ENCODE measurements at places on chromosomes 3 and 15.
A peak's percentile ranks its signal among the peaks of the same experiment; 100 is the strongest.

DNA sequence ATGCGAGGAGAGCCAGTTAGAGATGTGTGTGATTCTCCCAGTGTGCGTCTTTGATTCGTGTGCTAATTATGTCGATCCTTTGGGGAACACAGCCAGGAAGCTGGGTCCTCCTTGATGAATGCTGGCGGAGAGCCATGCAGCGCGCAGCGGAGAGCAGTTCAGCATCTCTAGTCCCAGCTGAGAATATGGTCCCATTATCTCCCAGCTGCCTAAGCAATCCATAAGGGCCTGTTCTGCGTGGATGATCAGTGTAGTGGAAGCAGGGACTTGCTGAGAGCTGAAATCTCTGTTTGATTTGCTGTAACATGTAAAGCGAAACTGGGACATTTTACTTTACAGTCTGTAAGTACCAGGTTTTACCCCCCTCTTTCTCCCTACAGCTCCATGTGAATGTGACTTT lies 412.7 kb downstream of the CNTN4 start:
- no peak for DNase-seq

DNA sequence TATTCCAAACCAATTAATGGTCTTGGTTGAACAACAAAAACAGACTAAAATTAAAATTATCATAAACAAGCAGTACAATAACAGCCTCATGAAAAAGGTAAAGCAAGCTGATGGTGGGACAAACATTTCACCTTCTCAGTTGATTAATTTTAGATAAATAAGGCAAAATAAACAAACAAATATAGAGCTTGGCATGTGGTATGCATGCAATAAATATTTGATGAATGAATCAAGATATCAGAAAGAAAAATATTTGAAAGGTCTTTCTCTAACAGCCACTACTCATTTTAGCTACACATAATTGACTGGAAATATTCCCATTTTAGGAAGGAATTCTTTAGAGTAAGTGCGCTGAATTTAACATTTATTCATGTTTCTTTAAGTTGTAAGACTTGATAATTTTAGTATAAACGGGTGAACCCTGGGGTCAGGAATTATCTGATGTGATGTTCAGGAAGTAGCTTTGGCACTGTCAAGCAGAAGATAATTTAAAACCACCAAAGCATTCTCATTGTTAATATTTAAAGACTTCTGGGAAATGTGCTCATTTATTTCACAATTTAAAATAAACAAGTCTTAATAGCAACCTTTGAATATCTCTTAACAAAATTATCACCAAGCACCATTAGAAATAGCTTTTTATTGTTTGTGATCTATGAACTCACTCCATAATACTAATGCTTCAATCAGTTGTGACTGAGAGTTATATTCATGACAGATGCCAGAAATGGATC lies 372.3 kb upstream of the TGFBR2 start:
- no peak for DNase-seq

GRCh38 chr3:62703451-62704167 lies 171.6 kb downstream of the CADPS start:
- no peak for DNase-seq

DNA sequence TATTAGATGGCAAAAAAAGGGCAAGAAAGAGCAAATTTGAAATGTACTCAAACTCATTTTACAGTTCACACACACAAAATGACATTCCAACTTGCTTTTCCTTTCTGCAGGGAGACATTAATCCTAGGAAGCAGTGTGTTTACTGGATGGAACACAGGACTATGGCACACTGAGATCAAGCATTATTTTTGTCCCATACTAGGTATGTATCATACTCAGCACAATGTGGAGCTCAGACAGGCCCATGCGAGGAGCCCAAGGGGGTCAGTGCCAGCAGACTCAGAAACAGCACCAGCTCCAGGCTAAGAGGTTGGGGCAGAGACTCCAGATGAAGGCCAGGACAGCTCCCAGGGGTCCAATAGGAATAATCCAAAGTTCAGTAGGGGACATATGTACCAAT lies 30.8 kb upstream of the SLC35G2 start:
- DNase-seq = no peak

- peak; percentile 8 for DNase-seq
Observed at GRCh38 chr3:43181202-43181821, 75.4 kb upstream of the POMGNT2 start.

DNA sequence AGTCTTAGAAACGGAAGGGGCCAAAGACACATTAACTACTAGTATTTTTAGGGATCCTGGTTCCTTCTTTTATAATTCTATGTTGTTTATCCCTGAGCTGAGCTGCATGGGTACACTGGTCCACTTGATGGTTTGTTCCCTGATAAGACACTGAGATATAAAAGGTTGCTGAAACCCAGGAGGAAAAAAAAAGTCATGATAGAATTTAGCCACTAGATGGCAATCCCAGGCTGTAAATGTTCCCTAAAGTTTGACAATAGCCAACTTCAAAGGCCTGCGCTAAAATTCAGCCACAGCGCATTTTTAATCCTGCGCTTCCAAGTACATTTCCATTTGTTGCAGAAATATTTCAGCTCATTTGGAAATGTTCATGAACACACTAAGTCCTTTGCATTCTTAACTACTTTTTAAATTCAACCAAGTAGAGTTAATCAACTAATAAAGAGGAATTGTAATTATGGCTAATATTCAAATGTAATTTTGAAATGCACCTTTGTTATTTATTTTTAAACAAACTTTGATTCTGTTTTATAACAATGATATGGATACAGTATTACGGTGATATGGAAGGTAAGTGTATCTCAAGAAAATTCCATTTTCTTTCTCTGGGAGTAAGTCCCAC lies 249.3 kb upstream of the FEZF2 start:
- no peak for DNase-seq

- DNase-seq = no peak
Observed at GRCh38 chr15:58549013-58549784, 117.4 kb downstream of the LIPC start.

- no peak for DNase-seq
Observed at GRCh38 chr3:60645801-60646200, 605.5 kb downstream of the FHIT start.

DNA sequence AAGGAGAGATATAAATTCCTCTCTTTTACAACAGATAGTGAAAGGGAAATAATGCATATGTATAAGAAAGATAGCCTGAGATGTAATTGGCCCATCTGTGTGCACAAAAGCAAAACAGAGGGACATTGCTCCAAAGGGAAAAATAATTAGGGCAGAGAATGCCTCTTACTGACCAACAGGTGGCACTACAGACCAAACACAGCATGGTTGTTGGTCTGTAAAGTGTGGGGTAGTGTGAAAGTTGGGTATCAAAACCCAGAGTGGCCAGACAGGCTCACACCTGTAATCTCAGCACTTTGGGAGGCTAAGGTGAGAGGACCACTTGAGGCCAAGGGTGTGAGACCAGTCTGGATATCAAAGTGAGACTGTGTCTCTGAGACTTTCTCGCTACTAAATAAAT lies 4.5 kb upstream of the TLNRD1 start:
- DNase-seq = no peak

- DNase-seq = no peak
Observed at GRCh38 chr3:116037954-116038911, 407.1 kb downstream of the LSAMP start.

DNA sequence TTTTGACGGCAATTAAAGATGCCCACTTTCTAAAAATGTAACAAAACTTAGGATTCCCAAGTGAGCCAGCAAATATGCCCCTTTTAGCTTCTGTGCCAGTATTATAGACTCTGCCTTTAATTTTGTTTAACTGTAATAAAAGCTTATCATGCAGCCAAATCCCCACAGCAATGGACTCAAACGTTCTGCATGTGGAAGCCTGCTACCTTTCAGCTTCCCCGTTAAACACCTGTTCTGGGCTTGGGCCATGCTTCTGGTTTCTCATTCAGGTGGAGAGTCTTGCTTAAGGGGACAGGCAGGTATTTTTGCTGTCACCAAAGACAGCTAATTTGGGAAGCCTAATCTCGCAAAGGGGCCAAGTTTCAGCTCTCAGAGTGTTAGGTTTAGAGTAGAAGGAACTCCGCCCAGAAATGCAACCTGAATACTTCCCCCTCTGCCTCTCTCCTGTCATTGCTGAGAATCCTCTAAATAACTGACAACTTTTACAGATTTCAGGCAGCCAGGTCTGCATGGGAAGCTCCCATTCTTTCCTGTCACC lies 399.4 kb upstream of the ATP11B start:
- no peak for DNase-seq

DNA sequence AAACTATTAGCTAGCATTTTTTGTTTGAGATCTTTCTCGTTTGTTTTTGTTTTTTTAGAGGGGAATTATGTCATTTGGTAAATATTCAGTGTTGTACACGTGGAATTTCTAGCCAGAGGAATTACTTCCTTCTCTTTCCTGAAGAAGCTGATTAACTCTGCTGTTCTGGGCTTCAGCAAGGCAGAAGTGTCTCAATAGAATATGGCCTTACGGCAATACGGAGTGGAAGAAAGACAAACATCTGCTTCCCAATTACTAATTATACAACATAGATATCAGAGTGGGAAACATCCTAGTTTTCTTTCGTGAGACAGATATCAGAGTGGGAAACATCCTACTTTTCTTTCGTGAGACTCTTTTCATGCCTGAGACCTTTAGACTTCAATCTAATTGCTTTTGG lies 11.9 kb downstream of the P3H2 start:
- DNase-seq = no peak

DNA sequence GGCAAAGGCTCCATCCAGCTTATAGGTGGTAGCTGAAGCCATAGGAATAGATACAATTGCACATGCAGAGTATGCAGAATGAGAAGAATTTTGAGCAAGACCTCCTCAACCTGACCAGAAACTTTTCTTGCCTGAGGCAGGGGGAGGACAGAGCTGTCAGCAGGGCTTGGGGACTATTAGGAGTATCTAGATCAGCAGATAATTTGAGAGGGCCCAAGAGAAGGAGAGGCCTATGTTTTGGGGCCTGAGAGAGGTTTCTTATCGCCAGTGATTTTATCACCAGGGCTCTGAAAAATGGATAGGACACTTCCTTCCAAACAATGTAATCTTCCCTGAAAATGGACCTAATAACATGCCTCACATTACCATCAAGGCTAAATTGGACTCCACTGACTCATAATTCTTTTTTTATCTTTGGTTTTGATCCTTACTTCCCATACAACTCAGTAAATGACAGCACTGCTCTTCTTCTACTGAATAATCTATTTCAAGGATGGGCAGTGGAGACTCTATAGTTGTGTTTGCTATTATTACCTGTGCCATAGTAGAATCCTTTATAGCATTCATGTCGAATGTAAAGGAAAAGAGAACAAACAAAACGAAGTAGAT lies 15.8 kb upstream of the RAMAC start:
- DNase-seq = no peak

DNA sequence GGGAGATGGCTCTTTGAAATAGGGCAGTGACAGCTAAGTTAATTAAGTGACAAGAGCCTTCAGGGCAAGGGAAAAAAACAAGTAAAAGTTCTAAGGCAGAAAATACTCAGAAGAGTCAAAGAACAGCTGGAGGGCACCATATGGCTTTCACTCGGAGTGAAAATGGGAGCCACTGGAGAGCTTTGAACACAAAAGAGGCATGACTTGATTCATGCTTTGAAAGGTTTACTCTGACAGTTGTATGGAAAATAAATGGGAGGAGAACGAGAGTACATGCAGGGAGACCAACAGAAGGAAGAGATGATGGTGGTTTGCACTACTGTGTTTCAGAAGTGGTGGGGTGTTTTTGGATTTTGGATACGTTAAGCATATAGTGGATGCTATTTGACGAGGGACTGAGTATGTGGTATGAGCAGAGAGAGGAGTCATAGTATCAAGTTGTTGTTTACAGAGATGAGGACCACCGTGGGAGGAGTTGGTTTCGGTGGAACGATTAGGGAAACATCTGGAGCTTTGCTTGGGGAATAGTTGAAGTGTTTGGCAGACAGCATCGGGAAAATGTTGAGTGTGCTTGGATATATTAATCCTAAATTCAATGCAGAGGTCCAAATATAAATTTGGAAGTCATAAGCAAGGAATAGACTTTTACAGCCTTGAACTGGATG lies 411.5 kb downstream of the GABRG3 start:
- DNase-seq = no peak

DNA sequence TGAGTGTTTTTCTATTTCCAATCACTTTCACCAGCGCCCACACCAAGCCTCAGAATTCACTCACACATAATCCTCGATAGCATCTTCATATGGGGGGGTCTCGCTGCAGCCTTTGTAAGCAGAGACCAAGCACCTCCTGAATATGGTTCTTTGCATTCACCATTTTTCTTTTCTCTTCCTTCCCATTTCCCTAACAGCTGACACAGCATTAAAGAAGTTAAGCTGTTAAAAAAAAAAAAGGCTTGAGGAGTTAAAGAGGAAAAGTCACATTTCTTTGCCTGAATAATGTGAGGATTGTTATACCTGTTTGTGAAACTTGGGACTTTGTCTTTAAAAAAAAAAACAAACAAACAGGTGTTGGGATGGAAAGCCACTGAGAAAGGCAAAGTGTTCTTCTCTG lies 41.6 kb downstream of the RFTN1 start:
- DNase-seq = no peak

DNA sequence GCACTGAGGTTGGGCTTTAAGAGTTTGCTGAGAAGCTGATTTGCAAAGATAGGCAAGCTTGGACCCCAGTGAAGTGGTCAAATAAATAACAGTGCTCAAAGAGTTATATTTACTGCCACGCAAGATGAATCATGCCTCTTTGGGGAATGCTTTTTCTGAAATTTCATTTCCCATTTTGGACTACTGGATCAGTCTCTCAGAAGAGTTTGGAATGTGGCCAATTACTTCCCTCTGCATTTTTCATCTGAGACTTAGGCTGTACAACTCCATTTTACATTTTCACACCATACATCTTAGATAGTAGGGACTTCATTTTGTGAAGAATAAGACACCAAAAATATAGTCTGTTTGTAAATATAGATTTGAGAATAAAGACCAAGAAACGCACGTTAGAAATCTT lies 419.7 kb downstream of the FGF12 start:
- DNase-seq = no peak

DNA sequence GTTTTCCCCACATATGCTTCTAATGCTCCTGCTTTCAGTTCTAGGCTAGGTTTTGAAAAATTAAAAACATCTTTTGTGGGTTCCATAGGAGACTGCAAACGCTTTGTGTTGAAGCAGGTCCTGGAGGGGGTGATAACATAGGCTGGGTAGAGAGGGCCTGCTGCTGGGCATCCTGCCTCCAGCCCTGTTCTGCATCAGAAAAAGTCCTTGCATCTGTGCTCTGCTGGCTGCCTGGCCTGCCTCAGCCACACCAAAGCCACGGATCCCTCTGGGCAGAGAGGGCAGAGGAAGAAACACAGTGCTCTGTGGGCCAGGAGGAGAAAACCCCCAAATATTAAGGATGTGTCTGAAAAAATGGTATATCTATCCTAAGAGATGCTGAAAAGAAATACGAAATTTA lies 3.9 kb upstream of the ARPP21 start:
- DNase-seq = no peak

- no peak for DNase-seq
Observed at GRCh38 chr15:89075846-89076245, 12.4 kb upstream of the ABHD2 start.

GRCh38 chr15:91116113-91117067 lies 16.3 kb downstream of the SV2B start:
- DNase-seq = no peak

GRCh38 chr3:192758654-192759053 lies 31.3 kb upstream of the FGF12 start:
- DNase-seq = no peak
